Stimulated activated CD8-positive, alpha-beta memory T cell treated with anti-CD3 and anti-CD28 coated beads, Interleukin-7, amount 100 ng/mL, for 24 hours (primary cell): ENCODE measurements at places on chromosomes 12 and 14.

DNA sequence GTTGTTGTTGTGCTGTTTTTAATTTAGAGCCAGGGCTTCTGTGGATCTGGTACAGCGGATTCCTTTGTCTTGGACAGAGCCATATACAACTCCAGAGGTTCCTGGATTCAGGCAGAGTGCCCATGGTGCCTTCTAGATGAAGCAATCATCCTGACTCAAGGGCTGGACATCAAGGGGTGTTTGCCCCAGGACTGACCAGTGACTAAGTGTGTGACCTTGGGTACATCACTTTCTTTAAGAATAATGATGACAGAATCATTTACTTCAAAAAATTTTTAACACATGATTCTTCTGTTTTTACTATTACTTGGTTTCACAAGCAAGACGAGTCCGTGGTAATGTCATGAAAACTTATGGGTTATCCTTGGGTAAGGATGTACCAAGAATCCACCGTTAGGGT lies 397.3 kb downstream of the ZFP36L1 start:
- DNase-seq = no peak

GRCh38 chr12:80195737-80196136 lies 96.4 kb downstream of the OTOGL start:
- no peak for DNase-seq

- DNase-seq = no peak
These were observed 149.8 kb downstream of the TGFB3 start for GRCh38 chr14:75831952-75832351.

- no peak for DNase-seq
These were observed 389.9 kb downstream of the RPS29 start for GRCh38 chr14:49196327-49196726.

DNA sequence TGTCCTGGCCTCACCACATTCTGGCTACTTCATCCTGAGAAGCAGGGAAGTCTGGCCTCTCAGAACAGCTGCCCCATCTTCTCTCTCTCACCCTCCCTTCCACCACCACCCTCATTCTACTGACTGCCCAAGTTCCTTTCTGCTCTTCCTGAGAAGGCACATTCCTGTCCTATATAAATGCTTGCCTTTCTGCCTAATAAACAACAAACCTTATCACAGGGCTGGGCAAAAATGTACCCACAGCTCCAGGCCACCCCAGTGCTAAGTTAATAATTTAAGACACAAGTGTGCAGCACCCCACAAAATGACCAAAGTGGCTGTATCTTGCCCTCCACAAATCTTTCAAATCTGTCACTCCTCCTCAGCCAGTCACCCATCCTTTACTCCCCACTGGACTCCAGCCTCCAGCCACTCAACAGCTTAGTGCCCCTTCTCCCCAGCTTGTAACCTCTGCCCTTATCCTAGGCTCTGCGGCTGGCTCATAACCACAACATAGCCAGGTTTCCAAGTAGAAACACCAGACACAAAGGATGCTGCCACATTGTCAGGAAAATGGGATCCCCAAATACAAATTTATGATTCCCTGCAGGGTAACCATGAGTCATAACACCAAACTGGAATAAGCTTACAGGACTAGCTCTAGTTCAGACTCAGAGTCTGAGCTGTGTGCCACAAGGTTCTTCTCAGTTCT lies 15.0 kb downstream of the OXA1L start:
- DNase-seq = no peak

DNA sequence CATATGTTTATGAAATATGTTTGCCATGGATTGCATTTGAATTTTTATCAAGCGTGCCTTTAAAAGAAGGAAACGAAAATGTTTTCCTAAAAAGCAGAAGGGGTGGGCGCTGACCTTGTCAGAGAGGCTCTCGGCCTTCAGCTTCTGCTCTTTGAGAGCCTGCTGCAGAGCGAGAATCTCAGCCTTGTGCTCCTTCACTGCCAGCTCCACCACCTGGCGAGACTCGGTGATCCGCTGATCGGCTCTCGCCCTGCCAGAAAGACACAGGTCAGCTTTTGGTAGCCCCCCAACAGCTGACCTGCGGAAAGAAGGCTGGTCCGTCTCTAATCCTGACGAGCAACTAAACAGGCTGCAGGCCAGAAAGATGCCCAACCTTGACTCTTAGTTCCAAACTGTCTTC lies 62.4 kb downstream of the PRKAB1 start:
- no peak for DNase-seq

GRCh38 chr12:62748941-62749468 lies 185.9 kb downstream of the PPM1H start:
- DNase-seq = no peak

- no peak for DNase-seq
These were observed 142.7 kb downstream of the KIF26A start for GRCh38 chr14:104280902-104281767.

DNA sequence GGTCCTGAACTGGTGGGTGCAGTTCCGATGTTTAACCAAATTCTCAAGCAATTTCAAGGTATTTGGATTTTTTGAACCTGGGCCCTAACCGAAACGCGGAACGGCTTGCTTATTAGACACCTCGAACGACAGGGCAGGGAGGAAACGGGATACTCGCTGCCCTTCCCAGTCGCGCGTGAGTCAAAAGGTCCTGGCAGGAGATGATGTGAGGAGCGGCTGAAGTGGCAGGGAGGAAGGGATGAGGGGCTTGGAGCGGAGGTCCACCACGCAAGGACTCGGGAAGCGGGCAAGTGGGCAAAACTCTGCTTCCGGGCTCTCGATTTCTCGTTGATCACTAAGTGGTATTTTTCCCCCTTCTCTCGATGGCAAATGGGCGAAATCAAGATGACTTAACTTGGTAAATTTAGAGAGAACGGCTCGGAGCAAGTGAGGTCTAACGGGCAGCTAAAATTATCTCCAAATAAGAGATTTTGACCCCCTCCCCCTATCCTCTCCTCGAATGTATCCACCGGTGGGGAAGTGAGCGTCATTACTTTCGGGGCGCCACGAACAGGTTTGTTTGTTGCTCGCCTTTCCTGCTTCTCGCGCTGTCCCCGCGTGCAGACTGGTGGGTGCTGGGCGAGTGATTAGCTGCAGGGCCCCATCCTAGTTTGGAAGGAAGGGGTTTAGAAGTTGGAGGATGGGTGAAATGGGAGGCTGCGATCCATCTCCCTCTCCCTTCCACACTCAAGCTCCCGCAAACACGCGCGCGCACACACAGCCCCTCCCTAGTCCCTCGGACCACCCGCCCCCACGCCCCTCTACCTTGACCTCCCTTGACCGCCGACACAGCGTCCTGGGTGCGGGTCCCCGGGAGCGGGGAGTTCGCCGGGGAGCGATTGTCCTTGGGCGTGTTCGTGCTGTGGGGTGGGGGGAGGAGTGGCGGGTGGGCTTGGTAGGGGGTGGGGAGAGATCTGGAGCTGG lies 986 bp upstream of the NTF3 start:
- no peak for DNase-seq

DNA sequence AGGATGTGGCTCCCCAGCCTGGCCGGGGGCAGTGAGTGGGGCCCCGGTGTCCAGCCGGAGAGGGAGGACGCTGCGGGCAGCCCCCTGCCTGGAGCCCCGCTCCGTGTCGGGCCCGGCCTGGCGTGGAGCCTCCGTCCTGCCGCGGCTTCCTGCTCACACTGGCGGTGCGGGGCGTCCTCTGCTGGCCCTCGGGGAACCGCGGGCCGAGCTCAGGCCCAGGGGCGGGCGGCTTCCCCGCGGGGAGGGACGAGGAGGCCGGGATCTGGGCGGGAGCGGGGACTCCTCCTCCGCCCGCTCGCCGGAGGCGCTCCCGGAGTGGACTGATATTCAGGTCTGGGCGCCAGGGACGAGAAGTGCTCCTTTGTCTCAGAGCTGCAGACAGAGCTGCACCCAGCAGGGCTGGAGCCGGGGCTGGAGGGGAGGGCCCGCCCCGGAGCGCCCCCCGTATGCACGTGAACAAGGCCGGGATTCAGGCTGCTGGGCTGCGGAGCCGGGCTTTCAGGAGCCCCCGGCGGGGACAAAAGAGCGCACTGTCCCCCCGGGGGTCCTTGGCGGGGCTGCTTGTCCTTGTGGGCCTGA lies 2.2 kb downstream of the MMP17 start:
- no peak for DNase-seq

DNA sequence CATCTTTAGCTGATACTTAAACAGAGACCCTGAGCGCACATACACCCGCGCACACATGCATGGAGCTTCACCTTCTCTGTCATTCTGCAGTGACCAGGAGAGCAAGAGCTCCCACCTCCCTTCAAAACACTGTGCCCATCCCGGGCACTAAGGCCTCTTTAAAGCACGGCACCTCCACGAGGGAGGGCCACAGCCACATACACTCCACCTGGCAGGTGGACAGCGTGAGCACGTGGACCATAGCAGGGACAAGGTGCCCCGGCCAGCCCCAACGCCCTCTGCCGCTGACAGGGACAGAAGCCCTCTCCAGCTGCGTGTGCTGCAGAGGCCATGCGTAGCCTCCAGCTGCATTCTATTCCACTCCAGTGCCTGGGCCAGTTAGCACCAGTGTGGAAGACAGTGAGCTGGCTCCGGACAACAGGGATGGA lies 5.4 kb downstream of the GAPDH start:
- no peak for DNase-seq

DNA sequence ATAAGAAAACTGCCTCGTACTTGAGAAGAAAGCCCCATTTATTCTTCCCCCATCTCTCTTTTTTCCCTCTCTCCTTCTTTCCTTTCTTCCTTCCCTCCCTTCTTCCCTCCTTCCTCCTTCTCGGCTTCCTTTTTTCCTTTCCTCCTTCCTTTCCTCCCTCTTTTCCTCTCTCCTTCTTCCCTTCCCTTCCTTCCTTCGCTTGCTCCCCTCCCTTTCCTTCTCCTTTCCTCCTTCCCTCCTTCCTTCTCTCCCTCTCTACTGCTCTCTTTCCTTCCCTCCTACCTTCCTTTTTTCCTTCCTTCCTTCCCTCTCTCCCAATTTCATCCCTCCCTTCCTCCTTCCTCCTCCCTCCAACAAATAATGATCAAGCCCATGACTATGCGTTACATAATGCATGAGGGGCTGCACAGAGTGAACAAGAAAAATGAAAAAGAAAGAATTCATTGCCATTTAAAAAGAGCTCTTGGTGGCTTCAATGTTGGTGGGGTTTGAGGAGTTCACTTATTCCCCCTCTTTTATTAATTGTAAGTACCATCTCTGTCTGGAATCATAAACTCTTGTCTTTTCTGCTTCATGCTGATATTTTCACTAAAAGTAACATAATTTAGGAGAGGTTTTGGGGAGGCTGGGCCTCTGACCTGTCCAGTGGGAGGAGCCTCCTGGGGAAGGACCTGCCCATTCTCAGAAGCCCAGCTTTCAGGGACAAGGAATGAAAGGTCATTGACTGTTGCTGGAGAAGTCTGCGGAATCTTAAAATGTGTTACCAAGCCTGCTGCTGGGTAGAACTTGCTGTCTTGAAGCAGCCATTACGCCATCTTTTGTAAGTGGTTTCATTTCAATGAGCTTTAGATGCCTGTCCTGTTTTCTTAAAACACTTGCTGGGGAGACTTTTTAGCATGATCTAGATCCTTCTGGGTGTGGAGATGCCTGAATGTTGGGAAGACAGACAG lies 144.3 kb downstream of the CHST11 start:
- no peak for DNase-seq

DNA sequence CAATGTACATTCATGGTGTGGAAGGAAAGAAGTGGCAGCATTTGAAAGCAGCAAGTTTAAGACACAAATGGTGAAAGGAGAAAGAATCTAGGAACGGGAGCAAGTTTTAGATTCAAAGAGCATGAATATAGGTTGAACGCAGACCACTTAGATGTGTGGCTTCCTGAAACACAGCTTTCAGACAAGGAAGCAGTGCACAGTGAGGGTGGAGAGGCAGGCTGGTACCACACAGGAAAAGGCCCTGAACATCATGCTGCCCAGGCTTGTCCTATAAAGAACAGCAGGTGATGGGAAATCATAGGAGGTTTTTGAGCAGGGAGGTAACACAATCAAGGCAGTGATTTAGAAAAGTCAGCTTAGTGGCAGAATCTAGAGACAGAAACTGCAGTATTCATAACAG lies 35.6 kb downstream of the GNS start:
- DNase-seq = no peak

- DNase-seq = no peak
These were observed 17.4 kb downstream of the IGF1 start for GRCh38 chr12:102462795-102463465.
